ENCODE measurements at places on chromosomes 5 and 9.

GRCh38 chr5:167639766-167640165 is 651.7 kb upstream of the WWC1 start:
- DNase-seq: no peak

DNA sequence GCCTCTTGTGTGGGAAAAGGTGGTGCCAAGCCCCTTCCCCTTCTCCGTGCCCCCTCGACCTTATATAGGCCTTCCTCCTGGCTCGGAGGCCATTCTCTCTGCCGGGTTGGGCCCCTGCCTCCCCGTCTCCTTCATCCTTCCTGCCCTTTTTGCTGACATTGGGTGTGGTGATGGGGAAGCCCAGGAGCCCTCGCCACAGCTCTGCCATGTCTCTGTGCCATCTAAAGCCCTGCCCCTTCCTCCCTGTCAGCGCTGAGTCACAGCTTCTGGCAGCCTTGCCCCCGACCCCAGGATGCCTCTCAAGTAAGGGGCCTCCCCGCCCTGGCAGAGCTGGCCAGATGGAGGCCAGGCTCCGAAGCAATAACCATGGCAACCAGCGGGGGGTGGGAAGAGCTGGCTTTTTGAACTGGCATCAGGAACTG is 30.4 kb downstream of the JADE2 start:
- peak; percentile 89 for DNase-seq

DNA sequence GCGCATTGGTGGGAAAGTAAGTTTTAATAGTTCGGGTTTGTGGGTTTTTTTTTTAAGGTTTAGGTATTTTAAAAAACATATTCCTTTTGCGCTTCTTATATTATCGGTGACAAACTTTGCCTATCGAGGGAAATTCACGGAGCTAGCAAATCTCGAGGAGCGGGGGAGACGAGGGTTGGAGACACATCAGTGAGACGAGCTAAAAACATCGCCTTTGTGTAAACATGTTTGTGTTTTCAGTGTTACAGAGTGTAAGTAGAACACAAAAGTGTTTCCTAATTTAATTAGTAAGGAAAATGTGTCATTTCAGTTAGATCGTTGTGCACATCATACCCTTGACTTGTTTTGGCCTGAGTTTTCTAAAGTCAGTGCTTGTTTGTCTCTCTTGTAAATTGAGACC is 945 bp downstream of the BTF3 start:
- DNase-seq: no peak

DNA sequence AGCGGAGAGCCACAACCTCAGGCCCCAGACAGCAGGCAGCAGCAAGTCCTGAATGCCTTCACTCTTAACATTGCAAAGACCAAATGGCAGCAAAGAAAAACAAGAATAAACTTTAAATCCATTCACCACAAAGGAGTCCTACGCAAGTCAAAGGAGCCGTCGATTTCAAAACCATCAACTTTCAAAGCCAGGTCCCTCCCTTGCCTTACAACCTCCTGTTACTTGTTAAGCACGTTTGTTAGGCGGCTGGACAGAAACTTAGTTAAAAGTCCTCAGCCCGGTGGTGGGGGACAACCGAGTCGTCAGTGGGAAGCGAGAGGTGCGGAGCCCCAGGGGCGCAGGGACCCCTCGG is 938 bp downstream of the LPAR1 start:
- no peak for DNase-seq

GRCh38 chr9:38771593-38771992 is 51.7 kb upstream of the FAM240B start:
- no peak for DNase-seq

DNA sequence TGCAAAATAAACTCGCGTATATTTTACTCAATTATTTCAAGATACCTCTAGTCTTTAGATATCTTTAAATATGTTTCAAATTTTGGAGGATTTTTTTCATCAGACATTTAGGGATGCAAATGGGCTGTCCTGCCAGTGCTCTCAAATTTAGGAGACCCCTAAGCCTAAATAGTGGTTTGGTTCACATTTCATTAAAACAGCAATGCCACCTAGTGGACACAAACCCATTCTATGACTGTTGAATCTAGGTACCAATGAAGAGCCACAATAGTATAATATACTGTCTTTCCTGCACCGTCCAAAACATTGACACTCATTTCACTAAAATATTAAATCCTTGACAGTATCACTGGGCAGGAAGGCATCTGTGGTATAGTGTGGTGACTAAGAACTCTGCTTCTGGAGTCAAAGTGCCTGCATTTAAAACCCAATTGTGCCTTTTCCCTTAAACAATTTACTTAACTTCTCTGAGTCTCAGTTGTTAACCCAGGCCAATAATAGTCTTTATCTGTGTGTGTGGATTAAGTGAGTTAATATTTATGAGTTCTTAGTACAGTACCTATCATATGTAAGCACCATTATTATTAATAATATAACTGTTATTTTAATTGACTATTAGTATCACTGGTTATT is 148.0 kb downstream of the RORB start:
- no peak for DNase-seq

GRCh38 chr9:118187408-118187807 is 483.2 kb downstream of the TLR4 start:
- no peak for DNase-seq
